ENCODE measurements at places on chromosomes 16 and 17.

DNA sequence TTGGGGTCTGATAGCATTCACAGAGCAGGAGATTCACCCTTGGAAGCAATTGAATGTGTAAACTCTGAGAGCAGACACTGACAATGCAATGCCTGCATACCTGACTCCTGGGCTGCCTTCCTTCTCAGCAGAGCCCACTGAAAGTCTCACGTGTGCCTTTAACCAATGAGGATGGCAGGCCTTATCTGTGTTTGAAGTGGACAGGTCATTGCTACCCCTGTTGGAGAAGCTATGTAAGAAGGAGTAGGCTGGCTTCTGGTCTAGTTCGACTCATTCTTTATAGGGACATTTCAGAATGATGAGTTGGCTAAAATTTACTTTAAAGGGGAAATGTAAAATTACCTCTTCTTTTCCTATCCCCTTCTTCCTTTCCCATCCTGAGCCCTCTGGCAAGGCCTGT lies 446.3 kb downstream of the SLC39A11 start:
- DNase-seq = no peak

DNA sequence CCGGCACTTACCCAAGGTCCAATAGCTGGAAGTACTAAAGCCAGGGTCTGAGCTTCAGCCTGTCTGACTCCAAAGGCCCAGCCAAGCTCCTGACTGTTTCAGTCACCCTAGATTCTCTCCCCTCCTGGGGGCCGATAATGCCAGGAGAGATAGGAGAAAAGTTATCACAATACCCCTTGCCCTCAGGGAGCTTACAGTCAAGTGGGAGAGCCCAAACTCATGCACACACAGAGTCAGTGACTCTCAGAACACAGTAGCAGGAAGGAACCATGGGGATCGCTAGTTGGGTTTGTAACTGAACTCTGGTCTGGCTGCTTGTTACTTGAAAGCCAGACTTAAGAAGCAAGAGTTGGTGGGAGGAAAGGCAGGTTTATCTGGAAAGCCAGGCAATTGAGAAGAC lies 14.9 kb downstream of the ZNF768 start:
- no peak for DNase-seq

- DNase-seq = no peak
These were observed 155.3 kb downstream of the C16orf78 start for GRCh38 chr16:49528866-49529288.

DNA sequence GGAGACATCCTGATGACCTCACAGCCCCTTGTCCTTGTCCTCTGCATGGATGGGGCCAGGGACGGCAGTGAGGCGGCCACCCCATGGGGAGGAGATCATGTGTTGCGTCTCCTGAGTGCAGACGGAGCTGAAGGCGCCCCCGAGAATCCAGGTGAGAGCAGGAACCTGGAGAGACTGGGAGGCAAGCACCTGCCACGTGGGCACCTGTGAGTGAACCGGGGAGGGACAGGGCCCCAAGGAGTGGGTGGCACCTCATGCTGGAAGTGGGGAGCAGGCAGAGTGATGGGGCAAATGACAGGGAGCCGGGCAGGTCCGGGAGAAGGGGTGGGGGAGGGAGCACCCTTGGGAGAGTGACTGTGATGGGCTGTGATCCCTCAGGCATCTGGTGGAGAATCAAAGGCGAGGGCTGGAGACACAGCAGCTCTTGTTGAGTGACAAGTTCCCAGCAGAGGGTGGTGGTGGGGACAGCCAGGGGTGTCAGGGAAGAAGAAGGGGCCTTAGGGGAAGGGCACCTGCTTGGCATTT lies 174.3 kb upstream of the CHMP6 start:
- no peak for DNase-seq

GRCh38 chr17:82490512-82491195 lies 28.9 kb upstream of the FOXK2 start:
- no peak for DNase-seq

- DNase-seq = no peak
These were observed 157.3 kb upstream of the SDK2 start for GRCh38 chr17:73801455-73802100.

DNA sequence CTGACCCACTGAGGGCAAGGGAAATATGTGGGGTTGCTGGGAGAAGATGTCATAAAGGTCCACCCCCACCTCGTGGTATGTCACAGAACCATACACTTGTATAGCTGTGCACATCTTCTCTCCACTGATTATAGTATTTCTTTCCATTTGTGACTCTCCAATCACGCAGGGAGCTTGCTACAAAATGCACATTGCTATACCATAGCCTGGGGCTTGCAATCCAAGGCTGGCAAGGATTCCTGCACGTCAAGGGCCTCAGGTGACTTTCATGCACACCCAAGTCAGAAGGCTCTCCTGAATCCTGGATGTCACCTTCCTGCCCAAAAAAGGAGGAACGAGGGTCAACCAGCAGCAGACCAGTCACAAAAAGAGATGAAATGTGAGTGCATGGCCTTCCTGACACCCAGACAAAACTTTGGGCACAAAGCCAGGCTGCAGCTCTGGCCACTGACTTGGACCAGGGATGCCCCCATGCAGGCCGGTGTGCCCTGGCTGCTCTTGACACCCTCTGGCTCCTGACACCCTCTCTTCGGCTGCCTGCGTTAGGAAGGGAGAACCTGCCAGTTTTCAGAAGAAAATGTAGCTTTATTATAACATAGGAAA lies 12.1 kb downstream of the TBC1D26 start:
- DNase-seq = no peak

- no peak for DNase-seq
These were observed 47.6 kb downstream of the MYH13 start for GRCh38 chr17:10325031-10325695.

- no peak for DNase-seq
These were observed 34.4 kb upstream of the SLC39A11 start for GRCh38 chr17:73126716-73127473.

DNA sequence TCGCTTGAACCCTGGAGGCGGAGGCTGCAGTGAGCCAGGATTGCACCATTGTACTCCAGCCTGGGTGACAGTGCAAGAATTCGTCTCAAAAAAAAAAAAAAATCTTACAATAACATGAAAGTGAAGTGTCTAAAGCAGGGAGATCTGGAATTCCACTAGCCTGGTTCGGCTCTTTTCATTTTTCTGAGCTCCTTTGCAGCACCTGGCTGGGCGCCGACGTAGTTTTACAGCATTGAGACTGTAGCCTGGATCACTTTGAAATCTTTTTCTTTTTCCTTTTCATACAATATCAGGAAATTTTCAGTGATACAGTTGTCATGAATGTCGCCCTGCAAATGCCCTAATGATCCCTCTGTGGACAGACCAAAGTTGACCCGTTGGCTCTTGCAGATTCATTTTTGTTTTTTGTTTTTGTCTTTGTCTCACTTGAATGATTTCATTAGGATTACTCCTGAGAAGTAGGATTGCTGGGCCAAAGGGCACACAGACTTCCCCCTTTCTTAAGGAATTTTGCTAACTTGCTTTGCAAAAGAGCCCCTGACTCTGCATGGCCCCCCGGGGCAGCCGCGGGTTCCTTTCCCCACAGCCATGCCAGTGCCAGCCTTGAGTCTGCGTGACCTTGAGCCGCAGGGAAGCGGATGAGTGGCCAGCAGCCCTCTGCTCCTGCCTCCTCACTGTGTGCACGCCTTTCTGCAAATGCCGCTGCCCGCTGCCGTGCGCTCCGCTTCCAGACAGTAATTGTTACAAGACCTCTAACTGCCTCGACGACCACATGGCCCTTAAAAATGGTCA lies 28.0 kb downstream of the CRISPLD2 start:
- DNase-seq = no peak

DNA sequence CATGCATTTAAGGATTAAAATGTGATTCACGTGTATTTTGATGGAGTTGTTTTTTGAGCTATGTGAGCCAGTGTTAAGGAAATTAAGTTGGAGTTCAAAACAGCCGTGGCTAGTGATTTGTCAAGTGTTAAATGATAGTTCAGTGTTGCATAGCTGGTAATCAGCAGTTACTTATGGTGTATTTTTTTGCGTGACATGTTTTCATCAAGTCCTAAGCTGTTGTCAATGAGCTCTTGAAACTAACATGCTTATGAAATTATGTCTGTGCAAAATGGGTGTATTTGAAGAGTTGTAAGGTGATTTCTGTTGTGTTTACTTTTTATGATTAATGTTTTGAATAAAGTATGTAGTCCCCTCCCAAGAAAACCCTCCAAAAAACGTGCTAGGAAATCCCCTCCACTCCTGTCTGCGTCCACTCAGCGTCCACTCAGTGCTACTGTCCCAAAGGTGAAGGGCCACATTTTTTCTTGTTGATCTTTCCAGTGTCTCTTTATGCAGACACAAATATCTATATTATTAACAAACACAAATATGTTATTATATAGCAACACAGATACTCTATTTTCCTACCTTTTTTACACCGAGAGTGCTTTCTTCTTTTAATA lies 30.0 kb downstream of the USP10 start:
- no peak for DNase-seq

- DNase-seq = no peak
These were observed 106.0 kb downstream of the SDR42E1 start for GRCh38 chr16:81905277-81905676.

DNA sequence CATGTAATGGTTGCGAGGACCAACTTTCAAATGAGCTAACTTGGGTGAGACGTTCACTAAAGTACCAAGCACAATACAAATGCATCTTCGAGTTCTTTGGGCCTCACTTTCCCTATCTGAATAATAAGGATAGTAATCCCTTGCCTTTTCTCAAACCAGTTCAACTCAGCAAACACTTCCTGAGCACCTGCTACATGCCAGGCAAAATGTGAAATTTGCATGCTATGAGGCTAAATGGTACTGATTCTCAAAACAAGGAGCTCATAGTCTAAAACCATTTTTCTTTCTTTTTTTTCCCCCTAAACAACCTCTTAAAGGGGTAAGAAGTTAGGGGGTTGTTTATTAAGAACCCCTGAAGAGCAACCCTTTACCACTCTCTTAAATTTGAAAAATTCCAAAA lies 101.4 kb upstream of the HLF start:
- DNase-seq = no peak

DNA sequence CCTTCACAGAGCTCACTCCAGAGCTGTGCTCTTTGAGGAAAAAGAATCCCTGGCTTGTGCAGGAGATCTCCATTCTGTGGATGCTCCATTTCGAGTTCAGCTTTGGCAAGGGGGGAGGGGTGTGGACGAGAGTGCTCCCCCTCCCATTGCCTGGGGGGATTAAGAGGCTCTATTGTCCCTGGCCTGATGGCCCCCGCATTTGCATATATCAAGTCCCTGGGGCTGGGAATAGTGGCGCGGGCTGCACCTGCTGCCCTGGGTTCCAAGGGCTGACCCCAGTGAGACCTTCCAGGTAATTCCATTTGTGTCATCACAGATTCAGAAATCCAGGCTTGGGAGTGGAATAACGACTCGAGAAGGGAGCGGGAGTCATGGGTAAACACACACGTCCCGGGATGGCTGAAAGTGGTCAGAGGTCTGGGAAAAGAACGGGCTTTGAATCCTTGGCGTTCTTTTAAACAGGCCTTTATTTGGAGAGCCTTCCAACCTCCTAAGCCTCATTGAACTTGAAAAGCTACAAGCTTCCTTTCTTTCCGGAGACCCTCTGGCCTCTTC lies 479.3 kb downstream of the HS3ST3B1 start:
- no peak for DNase-seq

GRCh38 chr16:49497466-49497865 lies 123.9 kb downstream of the C16orf78 start:
- no peak for DNase-seq

- DNase-seq = no peak
These were observed 637 bp downstream of the DHRS11 start for GRCh38 chr17:36592316-36592715.

DNA sequence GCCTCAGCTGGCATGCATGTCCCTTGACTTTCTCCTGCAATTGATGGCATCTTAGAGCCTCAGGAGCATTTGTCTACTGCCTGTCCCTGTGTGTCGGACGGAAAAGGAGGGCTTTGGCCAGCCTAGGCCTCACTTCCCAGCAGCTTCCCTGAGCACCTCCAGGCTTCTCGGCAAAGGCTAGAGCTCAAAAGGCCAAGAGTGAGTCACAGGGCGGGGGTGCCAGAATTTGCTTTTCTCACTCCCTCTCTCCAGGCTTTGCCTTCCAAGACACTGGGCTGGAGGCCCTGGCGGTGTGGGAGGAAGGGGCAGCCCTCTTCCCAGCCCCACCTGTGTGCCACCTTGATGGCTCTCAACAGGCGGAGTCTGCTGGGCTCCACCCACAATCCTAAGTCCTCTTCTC lies 107.3 kb upstream of the MAF start:
- no peak for DNase-seq

- DNase-seq = no peak
These were observed 8.7 kb downstream of the ABI3 start for GRCh38 chr17:49218941-49219913.

GRCh38 chr16:81499576-81500380 lies 55.2 kb downstream of the CMIP start:
- no peak for DNase-seq

DNA sequence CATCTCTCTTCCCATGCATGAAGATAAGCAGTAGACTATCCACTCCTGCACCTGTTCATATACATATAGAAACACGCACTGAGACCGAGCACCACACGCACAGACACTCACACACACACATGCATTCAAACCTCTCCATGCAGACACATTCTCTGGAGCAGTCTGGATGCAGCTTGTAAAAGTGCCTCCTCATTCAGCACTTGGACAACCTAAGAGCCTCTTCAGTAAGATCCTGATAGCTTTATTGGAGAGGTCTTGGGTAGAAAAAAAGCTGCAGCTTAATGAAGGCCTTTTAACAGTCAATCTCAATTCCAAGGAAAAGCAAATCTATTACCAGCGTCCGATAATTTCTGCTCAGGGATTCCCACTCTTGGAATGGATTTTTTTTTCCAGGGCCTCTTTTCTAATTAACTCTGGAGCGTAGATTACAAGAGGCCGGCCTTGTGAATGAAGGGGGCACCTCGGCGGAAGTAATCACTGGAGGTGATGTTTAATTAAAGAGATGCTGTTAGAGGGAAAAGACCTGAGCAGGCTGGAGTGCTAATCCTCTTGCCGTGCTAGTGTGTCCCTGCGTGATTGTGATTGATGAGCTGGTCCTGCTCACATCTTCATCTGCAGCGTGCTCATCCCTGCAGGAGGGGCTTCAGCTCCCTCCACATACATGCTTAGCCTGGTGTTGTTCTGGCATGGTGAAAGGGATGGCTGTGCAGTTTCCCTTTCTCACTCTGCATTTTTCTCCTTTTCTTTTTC lies 155.1 kb downstream of the RBFOX1 start:
- no peak for DNase-seq

Data from stimulated activated CD4-positive, alpha-beta T cell treated with anti-CD3 and anti-CD28 coated beads, Interleukin-12 subunit alpha, Interleukin-12 subunit beta, amount 100 ng/mL, for 48 hours (primary cell).